ENCODE measurements at places on chromosomes 5 and 9. TPM values are rescaled to one million over a fixed set of nuclear protein-coding genes. Genes with fewer than 3 reads are reported as not detected.

The PTGER4 gene
- total RNA-seq, result 68.0 TPM

The ENC1 gene
- 13.8 TPM for total RNA-seq

The PITX1 gene
- not detected for total RNA-seq

DNA sequence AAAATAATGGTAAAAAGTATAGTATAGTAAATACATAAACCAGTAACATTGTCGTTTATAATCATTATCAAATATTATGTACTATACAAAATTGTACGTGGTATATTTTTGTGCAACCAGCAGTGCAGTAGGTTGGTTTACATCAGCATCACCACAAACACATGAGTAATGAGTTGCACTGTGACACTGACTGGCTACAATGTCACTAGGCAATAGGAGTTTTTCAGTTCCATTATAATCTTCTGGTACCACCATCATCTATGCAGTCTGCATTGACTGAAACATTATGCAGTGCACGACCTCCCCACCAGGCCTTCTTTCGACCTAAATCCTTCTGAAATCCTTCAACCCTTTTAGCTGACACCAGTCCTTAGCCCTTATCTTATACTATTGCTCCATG is 105.8 kb downstream of the SREK1 start:
- H3K27ac ChIP-seq, result no peak overlapping the region
- no peak for DNase-seq
- H3K4me3 ChIP-seq, result no peak overlapping the region
- H3K4me1 ChIP-seq, result no peaks in the 10 kb centered on the region
- no peaks in the 10 kb centered on the region for H3K36me3 ChIP-seq

GRCh38 chr5:8851101-8851500 is 694.8 kb downstream of the SEMA5A start:
- no peak overlapping the region for H3K27ac ChIP-seq
- peaks cover 13% of the 10 kb centered on the region for H3K4me1 ChIP-seq
- DNase-seq, result no peak
- no peaks in the 10 kb centered on the region for H3K27me3 ChIP-seq
- H3K4me3 ChIP-seq, result no peak overlapping the region

GRCh38 chr5:131109540-131110255 is 55.4 kb downstream of the HINT1 start:
- H3K27ac ChIP-seq, result no peak overlapping the region
- peaks cover 3% of the 10 kb centered on the region for H3K4me1 ChIP-seq
- H3K36me3 ChIP-seq, result no peaks in the 10 kb centered on the region
- peaks cover 27% of the 10 kb centered on the region for H3K27me3 ChIP-seq
